Omental fat pad (tissue), 4 donors: ENCODE measurements at places on chromosomes 16 and 17. TPM values are rescaled to one million over a fixed set of nuclear protein-coding genes. Genes with fewer than 3 reads are reported as not detected.

CACNG1 gene
- total RNA-seq = not detected

OTOP3 gene
- not detected for total RNA-seq

SDK2 gene
- 0.56 TPM for total RNA-seq

C1QL1 gene
- not detected for total RNA-seq

FOXN1 gene
- total RNA-seq = not detected

MT1F gene
- 199 TPM for total RNA-seq

ZNHIT3 gene
- 21.3 TPM for total RNA-seq

KRT31 gene
- total RNA-seq = not detected

WFIKKN1 gene
- total RNA-seq = not detected

CNTD1 gene
- total RNA-seq = 0.09 TPM

MMP2 gene
- total RNA-seq = 456 TPM

- DNase-seq = no peak
These were observed at the start of gene TMED6 for GRCh38 chr16:69351309-69352027. TMED6 (minus strand) TSS chr16:69351786; CDS start chr16:69351753, 33 bp downstream.

- DNase-seq = no peak
These were observed 364.0 kb downstream of the NPIPA8 start for GRCh38 chr16:17972460-17972943.

DNA sequence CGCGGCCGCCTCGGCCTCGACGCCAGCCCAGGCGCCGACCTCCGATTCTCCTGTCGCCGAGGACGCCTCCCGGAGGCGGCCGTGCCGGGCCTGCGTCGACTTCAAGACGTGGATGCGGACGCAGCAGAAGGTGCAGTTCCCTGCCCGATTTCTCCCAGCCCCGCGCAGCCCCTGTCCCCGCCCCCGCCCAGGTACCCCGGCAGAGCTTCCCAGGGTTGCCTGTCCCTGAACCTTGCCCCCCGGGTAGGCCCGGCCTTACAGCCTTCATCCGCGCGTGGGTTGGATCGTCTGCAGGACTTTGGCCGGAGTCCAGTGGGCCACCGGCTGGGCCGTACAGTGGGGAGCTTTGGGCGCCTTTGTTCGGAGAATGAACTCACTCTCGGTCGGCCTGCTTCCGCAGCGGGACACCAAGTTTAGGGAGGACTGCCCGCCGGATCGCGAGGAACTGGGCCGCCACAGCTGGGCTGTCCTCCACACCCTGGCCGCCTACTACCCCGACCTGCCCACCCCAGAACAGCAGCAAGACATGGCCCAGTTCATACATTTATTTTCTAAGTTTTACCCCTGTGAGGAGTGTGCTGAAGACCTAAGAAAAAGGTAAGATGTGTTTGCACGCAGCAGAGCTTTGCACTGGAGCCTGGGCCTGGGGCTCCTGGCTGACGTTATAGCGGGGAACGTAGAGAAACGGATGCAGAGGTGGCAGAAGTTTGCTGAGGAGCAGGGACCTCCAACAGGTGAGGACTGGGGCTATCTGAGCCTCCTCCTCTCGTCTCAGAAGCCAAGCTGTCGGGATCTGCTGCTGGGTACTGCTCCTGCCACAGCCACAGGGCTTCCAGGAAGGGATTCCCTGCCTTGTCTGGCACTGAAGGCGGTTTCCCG, 593 bp downstream of the GFER start:
- DNase-seq = no peak

DNA sequence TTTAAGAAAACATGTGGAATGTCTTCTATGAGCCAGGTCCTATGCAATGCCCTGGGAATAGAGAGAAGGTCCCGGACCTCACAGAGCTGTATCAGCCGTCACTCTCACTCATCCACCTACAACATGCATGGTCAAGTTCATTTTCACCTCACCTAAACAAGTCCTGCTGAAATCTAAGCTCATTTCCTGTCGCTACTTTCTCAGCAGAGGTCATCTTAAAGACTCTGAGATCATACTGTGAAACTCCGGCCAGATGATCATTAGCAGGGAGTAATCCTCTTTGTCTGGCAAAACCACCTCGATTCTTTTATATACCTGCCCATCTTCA, 66.2 kb upstream of the LYRM9 start:
- DNase-seq = no peak

DNA sequence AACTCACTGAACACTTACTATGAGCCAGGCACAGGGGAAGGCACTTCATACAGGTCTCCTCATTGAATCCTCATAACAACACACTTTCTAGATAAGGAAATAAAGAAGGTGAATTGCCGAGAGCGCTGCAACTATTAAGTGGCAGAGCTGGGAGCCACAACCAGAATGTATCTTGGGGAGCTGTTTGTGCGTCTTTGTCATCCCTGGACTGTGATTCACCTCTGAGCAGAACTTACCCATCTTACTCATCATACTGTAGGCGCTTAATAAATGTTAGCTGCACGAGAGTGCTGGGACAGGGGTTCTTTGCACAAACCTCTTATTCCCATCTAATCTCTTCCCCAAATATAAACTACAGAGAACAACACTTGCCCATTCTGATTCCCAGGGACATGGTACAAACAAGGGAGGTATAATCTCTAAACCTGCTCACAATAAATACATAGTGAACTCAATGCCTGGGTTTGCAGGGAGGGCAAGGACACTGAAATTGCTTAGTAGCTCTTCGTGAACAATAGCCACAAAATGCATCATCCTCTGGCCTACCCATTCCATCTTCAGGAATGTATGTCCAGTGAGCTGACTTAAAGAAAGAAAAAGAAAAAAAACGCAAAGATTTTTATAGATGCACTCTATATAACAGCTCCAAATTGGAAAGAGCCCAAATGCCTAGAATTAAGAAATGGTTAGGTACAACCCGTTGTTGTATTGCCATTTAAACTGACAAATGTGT, 43.0 kb downstream of the MYO18A start:
- no peak for DNase-seq

- no peak for DNase-seq
These were observed 292.1 kb downstream of the SNX29 start for GRCh38 chr16:12268606-12269005.

GRCh38 chr17:82542439-82542838, 22.9 kb downstream of the FOXK2 start:
- no peak for DNase-seq

- DNase-seq = no peak
These were observed 21.5 kb downstream of the COPZ2 start for GRCh38 chr17:48016112-48016511.

DNA sequence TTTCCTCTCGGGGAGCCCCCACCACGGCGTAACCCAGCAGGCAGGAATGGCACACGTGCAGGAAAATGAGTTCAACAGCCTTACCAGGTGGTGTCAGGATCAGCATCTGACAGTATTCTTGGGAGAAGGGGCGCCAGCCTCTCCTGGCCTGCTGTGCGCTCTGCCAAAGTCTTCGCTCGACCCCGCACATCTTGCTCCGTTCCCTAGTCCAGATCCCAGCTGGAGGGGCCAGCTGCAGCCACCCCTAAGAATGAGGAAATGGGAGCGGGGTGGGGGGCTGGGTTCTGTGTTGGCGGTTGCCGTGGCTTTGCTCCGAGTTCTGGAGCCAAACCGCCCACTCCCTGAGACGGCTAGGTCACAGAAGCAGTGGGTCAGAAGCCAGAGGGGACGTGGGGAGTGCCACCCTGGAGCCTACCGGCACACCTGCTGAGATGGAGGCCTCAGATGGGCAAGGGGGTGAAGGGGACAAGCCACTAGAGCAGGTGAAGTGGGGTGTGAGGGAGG, at the start of gene CHCT1:
Gene CHCT1 (plus strand): TSS at position 328 of the 504 bp plus-strand sequence. CDS start 104 bp downstream, at position 432.
- no peak for DNase-seq

DNA sequence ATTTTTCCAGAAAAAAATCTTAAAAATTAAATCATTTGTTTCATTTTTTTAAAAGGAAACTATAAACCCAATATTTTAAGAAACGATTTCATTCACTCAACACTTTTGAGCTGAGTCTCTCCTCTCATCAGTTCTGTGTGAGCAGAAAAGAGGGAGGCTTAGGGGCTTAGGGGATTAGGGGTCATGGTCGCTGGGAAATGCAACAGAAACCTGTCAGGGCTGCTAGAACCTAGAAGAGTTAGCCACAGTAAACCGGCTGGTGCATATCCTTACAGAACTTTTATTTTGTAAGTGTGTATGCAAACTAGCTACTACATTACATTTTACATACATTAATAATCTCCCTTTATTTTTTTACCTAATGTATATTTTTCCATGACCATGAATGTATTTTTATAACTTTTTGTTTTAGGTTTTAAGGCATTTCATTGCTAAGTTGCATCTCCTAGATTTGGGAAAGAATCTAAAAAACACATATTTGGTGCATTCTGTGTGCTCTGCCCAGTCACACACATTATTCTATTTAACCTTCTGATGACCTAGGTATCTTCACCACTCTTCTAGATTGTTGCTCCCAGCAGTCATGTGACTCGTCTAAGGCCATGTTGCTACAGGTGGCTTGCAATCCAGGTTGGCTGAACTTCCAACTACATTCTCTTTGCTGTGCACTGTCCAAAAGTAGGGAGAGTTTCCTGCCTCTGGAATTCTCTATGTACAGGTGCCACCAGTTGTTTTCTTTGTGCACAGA, 24.4 kb downstream of the TBC1D3B start:
- no peak for DNase-seq

DNA sequence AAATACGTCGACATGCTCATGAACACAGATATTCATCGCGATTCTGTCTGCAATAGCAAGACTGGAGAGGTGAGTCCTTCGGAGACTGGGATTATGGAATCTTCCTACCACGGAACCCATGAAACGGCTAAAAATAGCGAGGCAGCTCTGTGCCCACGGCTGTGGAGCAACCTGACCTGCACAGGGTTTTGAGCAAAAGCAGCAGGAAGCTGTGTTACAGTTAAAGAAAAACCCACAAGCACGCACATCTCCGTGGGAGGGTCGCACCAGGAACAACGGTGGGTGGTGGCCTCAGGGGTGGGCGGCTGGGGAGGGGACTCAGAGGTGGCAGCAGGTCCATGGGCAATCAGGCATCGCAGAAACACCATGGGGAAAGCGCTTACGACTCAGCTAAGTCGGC, 24.8 kb downstream of the SLC38A10 start:
- DNase-seq = no peak

- no peak for DNase-seq
These were observed 772 bp downstream of the PFAS start for GRCh38 chr17:8249621-8250500.

- no peak for DNase-seq
These were observed 36.9 kb upstream of the CPHXL start for GRCh38 chr16:75763204-75763603.

DNA sequence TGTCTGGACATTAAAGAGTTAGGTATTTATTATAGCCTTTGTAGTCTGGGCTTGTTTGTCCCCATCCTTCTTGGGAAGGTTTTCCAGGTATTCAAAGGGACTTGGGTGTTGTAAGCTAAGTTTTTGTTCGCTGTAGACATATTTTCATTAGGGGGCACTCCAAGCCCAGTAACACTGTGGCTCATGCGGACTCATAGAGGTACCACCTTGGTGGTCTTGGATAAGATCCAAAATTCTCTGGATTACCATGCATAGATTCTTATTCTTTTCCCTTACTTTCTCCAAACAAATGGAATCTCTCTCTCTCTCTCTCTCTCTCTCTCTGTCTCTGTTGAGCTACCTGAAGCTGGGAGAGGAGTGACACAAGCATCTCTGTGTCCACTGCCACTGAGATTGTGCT, 48.9 kb downstream of the ERCC4 start:
- no peak for DNase-seq

DNA sequence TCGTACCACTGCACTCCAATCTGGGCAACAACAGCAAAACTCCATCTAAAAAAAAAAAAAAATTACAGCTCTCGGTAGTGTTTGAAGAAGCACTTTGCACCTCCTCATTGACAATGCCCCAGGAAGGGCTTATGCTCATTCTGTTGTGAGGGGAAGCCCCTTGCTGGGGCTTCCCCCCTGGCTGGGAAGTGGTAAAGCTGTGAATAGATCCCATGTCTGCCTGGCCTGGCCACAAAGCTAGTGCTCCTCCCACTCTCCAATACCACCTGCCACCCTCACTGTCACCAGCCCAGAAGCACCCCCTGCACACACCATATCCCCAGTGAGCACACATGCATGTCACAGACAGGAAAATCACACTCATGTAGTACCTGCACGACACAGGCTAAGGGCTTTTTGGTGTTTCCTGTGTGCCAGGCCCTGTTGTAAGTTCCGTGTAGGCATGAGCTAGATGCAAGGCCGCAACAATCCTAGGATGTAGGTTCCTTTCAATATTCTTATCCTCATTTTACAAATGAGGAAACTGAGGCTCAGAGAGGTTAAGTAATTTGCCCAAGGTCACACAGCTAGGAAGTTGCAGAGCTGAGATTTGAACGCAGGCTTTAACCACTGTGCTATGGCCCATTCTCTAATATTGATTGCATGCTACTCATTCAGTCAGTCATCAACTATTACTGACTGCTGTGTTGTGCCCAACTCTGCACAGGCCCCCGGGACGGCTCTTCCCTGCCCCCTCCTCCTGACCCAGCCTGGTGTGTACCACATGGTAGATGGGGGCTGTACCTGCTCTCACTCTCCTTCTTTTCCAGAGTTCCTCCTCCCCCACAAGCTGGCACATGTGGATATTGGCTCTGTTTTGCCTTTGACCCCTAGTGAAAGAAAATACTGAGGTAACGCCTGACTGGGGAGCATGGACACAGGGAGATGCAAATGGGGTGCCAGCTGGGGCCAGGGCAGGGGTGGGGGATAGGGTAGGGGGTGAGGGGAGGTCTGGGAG, 11.9 kb upstream of the COL1A1 start:
- no peak for DNase-seq

- DNase-seq = no peak
These were observed 87.8 kb downstream of the MARCHF10 start for GRCh38 chr17:62720126-62720850.

DNA sequence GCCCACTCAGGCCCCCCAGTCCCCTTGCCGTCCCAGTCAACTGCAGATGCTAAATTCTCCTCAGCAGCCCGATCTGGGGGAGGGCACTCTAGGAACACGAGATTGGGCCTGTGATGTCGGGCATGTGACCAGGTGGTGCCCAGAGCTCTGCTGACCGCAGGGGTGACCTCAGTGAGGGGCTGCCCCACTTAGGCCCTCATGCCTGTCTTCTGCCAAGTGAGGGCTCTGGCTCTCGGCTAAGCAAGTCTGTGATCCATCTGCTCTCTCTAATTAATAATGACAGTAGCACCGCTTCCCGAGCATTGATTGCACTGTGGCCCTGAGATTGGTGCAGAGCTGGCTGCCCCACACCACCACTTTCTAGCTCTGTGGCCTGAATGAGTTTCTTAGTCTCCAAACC, 138.8 kb downstream of the MRM1 start:
- no peak for DNase-seq
